Pons (tissue), 1 donor: ENCODE measurements at places on chromosomes 7 and 10.

- DNase-seq, result no peak
Observed at GRCh38 chr10:132354356-132355094, 22.5 kb downstream of the LRRC27 start.

- no peak for DNase-seq
Observed at GRCh38 chr7:17010637-17011300, 129.0 kb upstream of the AGR3 start.

DNA sequence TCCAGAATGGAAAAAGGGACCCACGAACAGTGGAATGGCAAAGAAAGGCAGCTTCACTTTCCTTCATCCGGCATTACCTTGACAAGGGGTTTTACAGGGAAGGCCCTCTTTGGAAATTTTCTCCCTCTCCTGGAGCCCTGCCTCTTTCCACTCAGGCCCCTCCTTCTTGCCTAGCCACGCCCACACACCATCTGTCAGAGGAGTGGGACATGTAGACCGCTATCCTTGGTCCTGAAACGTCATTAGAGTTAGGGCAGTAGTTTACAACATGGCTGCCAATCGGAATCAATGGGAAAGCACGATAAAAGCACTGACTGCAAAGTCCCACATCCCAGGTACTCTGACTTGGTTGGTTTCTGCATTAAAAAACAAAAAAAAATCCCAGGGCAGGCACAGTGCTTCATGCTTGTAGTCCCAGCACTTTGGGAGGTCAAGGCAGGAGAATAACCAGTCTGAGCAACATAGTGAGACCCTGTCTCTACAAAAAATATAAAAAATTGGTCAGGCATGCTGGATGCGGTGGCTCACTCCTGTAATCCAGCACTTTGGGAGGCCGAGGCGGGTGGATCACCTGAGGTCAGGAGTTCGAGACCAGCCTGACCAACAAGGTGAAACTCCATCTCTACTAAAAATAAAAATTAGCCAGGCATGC, 96.4 kb downstream of the MARCHF5 start:
- DNase-seq, result no peak

DNA sequence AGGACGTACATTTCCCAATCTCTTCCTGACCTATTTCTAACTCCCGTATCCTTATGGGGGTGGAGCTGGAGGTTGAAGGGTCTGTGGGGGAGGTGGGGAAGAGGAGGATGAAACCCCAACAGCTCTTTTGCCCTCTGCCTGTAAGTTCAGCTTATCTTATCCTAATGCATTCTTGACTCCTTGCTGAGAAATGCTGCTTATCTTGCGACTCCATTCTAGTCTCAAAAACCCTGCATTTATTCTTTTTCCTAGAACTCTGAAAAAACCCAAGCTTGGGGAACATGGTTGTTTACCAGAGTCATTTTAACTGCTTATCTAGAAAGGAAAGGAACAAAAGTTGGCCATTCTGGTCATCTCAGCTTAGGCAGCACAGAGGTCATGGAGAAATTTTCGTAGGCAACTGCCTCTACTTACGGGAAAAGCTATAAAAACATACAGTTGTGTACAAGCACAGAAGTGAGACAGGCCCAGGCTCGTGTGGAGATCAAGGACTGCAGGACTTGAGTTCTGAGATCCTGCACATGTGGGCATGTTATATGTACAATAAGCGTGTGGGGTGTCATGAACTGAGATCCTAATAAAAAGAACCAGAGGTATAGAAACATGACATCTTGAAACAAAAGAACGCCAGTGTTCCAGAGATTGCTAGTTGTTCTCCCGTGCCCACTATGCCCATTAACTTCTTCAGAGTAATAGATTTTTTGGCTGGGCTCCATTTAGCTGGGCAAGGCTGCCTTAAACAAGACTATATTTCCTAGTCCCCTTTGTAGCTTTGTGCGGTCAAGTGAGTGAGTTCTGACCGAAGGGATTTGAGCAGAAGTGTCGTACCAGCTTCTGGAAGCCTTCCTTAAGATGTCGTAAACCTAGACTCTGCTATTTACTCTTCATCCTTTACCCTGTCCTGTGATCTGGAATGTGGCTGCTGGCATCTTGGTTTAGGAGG, 9.6 kb downstream of the INMT start:
- no peak for DNase-seq

DNA sequence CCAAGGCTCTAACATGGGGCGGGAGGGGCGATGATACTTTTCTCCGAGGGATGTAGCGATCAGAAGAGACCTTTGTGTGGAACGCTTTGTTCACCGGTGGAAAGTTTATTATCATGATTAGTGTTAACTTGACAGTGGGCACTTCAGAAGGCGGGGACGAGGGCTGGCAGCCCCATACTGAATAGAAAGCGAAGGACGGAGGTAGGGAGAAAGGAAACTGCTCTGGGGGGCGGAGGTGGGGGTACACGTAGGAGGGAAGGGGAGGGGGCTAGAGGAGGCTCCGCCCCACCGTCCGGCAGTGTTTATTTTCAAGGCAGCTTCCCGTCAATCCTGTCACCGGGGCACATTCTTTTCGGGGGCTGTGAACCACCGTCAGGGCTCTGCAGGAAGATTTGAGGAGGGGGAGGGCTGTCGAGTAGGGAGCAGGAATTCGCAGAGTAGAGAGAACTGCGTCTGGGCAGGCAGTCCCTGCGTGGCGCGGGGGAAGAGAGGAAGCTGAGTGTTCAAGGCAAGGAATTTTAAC, 9.4 kb upstream of the NKX2-3 start:
- DNase-seq, result no peak

DNA sequence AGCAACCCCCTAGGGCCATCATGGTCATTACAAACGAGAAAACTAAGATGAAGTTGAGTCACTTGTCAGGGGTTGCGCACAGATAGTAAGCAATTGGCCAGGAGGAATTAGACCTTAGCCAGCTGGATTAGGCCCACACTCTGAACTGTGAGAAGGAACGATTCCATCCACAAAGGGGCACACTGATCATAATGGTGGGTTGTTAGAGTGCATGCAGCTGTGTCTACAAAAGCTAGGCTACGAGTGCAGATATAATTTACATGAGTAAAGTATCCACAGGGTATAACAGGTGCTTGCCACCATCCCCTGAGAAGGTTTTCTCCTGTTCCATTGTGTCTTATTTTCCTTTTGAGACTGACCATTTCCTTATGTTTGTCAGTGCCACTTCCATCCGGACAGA, 16.6 kb upstream of the FAM170B start:
- DNase-seq, result no peak

DNA sequence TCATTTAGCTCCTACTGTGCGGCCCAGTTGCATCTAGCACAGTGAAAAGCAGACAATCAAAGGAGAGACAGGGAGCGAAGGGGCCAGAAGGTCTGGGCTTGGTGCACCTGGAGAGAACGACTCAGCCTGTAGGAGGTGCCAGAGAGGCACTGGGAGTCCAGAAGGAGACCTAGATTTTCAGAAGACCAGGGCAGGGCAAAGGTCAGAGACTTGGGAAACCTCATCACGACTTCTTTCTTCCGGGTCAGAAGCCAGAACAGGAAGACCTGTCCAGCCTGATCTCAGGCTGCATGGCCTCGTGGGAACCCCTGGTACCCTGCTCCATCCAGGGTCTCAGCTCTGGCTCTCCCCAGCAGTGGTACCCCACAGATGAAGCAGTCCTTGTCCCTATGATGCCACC, 5.2 kb downstream of the AGAP3 start:
- no peak for DNase-seq

DNA sequence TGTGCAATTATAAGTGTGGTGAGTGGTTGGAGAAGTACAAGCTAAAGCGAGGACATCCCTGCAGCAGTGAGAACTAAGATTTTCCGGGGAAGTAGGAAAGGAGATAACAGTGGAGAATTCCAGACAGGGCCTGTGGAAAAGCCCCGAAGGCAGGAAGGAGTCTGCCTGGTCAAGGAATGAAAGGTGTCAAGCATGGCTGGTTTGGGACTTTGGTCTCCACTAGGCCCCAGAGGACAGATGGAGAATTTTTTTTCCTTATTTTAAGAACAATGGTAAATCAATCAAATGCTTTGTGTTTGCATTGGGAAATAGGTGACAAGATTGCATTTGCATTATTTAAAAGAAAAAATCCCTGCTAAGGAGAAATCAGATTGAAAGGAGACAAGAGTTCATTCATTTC, 3.2 kb upstream of the CEP55 start:
- DNase-seq, result no peak

- DNase-seq, result no peak
Observed at GRCh38 chr7:37212556-37212955, 236.1 kb downstream of the ELMO1 start.

DNA sequence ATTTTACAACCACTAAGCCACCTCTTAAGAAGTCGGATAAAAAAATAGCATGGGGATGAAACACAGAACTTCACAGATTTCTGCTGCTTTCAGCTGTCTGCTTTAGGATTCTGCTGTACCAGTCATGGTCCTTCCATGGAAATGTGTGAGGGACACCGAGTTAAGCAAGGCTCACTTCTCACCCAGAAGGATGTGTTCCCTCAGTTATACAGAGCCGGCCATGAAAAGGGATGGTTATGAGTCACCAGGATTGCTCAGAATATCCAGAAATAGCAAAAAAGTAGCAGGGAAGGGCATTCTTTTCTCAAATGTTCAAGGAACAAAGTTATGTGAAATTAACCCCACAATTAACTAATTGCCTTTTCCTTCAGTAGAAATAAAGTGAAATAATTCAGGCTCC, 124.4 kb downstream of the AMPH start:
- no peak for DNase-seq

DNA sequence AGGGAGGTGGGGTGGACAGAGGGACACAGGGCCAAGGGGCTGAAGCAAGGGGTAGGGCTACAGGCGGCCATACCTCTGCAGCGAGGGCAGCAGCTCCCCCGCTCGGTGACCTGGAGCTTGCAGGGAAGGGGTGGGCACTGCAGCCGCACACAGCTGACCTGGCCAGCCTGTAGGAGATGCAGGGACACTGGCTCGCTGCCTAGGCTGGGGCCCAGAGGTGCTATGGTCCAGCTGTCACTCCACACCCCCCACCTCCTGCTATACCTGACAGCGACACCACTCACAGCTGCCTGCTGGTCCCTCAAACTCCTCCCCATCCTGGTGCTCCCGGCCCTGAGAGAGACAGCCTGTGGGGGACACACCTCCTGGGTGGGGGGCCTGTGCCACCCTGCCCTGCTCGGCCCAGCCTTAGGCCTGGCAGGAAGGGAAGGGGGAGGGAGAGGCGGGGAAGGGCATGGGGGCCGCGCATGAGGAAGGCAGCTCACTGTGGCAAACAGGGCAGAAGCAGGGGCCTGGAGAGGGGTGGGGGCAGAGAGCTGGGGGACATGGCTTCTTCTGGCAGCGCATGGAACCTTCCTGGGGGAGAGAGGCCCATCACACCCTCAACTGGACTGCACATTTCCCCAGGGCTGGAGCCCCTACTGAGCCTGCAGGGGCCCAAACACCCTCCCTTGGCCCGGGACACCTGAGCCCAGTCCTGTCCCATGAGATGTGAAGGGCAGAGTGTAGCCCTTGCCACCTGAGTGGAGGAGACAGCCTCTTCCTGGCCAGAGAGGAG, 23.9 kb downstream of the ATP6V1F start:
- DNase-seq, result no peak

DNA sequence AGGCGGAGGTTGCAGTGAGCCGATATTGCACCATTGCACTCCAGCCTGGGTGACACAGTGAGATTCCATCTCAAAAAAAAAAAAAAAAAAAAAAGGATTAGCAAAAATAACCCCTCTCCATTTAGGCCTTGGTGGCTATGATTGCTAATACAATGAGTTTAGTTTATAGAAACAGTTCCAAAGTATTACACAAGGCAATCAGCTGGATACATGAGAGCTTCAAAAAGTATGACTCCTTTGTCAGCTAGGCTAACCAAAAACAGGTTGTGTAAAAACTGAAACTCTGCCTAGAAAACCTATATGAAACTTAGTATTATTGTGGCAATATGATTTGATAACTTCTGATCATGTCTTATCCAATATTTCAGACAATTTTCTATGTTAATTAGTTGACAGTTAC, 57.2 kb downstream of the SUGCT start:
- no peak for DNase-seq

DNA sequence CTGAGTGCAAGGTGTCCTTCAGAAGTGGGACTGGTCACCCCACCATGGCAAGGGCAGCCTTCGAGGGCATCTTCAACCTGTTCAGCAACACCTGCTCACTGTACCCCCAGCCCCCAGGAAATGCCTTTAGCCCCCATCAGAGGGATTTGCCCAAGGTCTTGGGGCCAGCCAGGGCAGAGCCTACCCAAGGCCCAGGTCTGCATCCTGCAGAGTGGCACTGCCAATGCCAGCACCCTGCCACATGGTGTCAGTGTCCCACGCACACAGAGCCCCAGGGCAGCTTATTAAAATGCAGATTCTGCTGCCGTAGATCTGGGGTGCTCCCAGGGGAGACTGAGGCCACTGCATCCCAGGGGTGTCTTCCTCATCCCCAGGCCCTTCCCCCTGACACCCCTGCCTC, 106.2 kb upstream of the KCTD7 start:
- no peak for DNase-seq

- no peak for DNase-seq
Observed at GRCh38 chr7:19351341-19352304, 206.4 kb upstream of the FERD3L start.

- no peak for DNase-seq
Observed at GRCh38 chr10:25182636-25183035, 7.8 kb downstream of the GPR158 start.

DNA sequence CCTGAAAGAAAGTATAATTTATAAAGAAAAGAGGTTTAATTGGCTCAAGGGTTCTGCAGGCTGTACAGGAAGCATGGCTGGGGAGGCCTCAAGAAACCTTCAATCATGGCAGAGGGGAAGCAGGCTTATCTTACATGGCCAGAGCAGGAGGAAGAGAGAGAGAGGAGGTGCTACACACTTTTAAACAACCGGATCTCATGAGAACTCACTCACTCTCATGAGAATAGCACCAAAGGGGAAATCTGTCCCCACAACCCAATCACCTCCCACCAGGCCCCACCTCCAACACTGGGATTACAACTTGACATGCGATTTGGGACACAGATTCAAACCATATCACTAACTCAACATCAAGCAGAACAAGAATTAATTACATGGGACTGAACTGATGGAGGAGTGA, 6.9 kb upstream of the ZNF485 start:
- DNase-seq, result no peak

DNA sequence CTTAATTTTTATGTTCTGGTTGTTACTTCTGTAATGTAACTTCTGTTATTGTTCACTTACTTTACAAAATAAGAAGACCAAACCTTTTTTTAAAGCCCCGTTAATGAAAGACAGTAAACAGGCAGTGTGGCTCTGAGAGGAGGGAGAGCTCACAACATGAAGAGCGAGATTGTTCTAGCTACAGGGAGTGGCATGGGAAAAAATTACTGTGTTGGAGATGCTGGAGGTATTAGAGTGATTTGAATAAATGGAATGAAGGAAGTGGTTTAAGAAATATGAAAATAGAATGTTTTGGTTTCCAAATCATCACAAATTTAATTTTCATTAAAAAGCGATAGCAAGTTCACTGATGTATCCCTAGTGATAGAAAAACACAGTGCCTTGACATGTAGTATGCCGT, 31.8 kb downstream of the REEP3 start:
- peak; percentile 72 for DNase-seq
